ENCODE measurements at places on chromosomes 2 and 18.

- no peak for DNase-seq
These were observed 174.1 kb downstream of the DDX1 start for GRCh38 chr2:15765686-15766302.

- DNase-seq: no peak
These were observed 235.9 kb downstream of the ZNF516 start for GRCh38 chr18:76259096-76259495.

GRCh38 chr18:5894611-5895298 lies 567 bp downstream of the TMEM200C start:
- no peak for DNase-seq

- no peak for DNase-seq
These were observed 310.7 kb upstream of the MYT1L start for GRCh38 chr2:2641541-2642410.

- DNase-seq: no peak
These were observed 24.0 kb downstream of the ARMC9 start for GRCh38 chr2:231222318-231223000.

GRCh38 chr2:172248381-172248780 lies 145.7 kb upstream of the DLX2 start:
- peak; percentile 7 for DNase-seq

GRCh38 chr2:40734797-40735196 lies 282.9 kb upstream of the SLC8A1 start:
- DNase-seq: no peak

- DNase-seq: no peak
These were observed 6.3 kb downstream of the LIMS2 start for GRCh38 chr2:127669056-127669455.

- DNase-seq: no peak
These were observed 306.2 kb upstream of the CXCR4 start for GRCh38 chr2:136424112-136424511.

- no peak for DNase-seq
These were observed 790.1 kb downstream of the SLC4A3 start for GRCh38 chr2:220417503-220417902.

GRCh38 chr2:70942396-70943204 lies 6.9 kb downstream of the ATP6V1B1 start:
- DNase-seq: no peak

- no peak for DNase-seq
These were observed 111.4 kb downstream of the FTCDNL1 start for GRCh38 chr2:199739413-199740110.

DNA sequence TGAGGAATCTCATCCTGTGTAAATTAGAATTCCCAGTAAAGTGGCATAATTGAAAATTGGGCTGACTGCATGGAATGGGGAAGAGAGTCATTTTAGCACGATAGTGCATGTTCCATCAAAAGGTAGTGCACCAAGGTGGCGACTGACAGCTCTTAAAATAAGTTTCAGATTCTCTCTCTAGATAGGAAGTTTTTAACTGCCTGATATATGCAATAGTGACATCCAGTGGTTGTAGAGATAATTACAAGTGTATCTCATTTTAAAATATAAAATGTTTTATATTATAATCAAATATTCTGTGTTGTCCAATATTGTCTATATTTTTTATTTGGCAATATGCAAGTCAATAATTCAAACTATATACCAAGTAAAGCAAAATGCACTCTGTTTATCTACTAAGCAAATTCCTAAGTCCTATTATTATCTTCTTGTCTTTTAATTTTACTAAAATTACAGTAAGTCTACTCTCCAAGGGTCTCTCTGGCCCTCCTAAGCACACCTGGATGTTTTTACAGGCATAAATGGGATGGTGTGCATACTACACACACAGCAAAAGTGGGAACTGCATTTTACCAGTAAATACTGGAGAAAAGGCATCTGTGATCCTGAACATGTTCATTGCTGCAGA lies 397.7 kb upstream of the HNRNPA3 start:
- no peak for DNase-seq

- no peak for DNase-seq
These were observed 38.8 kb downstream of the AOX1 start for GRCh38 chr2:200624658-200625057.

DNA sequence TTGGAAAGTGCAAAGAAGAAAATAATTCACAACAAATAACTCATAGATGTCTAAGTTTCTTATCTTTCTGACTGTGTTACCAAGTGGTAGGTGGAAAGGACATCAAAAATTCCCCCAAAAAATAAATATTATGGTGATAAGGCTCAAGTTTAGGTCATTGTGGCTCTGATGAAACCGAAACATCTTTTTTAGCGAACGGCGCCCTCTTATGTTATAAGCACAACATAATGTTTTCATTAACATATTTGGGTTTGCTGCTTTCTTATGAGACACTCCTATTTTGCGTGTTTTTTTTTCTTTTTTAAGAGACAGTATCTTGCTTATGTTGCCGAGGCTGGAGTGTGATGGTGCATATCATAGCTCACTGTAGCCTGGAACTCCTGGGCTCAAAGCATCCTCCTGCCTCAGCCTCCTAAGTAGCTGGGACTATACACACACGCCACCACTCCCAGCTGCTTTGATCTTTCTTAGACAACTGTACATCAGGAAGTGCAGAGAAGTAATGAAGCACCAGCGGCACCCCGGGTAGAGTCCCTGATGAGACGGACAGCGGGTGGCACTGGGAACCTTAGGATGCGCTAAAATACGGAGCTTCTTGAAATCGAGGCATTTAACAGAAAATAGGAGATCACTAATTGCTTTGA lies 38.5 kb upstream of the SLC35G4 start:
- DNase-seq: no peak

DNA sequence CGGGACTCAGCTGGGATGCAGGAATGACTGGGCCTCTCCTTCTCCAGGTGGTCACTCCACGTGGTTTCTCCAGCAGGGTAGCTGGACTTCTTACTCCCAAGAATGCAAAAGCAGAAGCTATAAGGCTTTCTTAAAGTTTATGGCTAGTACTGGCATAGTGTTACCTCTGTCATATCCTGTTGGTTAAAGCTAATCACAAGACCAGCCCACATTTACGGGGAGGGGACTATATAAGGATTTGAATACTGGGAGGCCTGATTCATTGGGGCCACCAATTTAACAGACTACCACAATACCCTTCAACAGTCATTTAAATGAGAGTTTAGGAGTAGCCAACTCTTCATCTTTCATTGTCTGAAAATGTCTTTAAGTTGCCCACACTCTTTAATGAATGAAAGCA lies 94.4 kb upstream of the TSPYL6 start:
- DNase-seq: no peak

- no peak for DNase-seq
These were observed 119.6 kb upstream of the MSTN start for GRCh38 chr2:190182071-190182524.

GRCh38 chr2:106020821-106021661 lies 173.1 kb downstream of the UXS1 start:
- peak; percentile 63 for DNase-seq

DNA sequence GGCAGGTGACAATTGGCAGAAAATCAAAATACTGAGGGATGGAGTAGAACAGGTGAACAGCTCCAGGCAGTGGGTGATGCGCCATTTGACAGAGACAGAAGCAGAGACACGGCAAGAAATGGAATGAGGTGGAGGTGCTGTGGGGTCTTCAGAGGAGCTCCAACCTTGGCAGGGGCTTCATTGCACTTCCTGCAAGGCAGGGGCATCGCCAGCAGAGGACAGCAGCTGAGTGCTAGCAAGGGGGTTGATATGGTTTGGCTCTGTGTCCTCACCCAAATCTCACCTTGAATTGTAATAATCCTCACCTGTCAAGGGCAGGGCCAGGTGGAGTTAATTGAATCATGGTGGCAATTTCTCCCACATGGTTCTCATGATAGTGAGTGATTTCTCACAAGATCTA lies 42.8 kb downstream of the CCDC68 start:
- DNase-seq: no peak

GRCh38 chr2:55357164-55357563 lies 62.5 kb downstream of the CCDC88A start:
- DNase-seq: no peak

GRCh38 chr2:136006658-136007057 lies 21.2 kb upstream of the DARS1 start:
- no peak for DNase-seq

- no peak for DNase-seq
These were observed 200.5 kb upstream of the HDAC4 start for GRCh38 chr2:239601201-239601851.

DNA sequence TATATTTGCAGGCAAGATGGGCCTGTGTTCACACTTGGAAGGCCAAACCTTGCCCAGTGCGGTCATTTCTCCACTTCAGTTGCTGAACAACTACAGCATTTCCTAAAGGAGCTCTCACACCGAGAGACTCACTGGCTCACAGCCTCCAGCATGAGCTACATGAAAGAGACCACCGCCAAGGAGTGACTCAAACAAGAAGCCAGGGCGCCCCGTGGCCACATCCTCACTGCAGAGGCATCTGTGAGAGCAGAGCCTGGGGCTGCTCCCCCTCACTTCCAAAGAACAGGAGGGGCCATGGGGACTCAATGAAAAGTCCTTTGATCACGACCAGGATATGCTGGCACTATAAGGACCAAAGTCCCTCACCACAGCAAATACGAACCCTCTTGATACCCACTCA lies 50.0 kb downstream of the TMEM163 start:
- no peak for DNase-seq

GRCh38 chr2:215727507-215728503 lies 285.5 kb downstream of the MREG start:
- no peak for DNase-seq

DNA sequence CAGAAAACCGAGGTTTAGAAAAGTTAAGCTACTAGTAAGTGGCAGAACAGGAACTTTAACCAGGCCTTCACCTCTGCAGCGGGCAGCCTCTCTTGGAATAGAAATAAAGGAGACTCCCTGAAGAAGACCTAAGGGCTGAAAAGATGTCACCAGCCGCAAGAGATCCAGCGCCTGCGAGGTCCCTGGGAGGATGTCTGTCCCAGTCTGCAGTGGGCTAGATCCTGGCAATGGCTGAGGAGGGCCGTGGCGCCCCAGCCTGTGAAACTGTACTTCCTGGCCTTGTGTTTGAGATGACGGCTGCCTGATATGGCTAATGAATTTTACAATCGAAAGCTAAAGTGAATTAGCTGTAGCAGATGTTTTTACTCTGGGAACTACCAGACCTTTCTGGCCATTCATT lies 300.6 kb upstream of the SALL3 start:
- DNase-seq: no peak

GRCh38 chr18:57819119-57819518 lies 16.0 kb upstream of the ATP8B1 start:
- no peak for DNase-seq

DNA sequence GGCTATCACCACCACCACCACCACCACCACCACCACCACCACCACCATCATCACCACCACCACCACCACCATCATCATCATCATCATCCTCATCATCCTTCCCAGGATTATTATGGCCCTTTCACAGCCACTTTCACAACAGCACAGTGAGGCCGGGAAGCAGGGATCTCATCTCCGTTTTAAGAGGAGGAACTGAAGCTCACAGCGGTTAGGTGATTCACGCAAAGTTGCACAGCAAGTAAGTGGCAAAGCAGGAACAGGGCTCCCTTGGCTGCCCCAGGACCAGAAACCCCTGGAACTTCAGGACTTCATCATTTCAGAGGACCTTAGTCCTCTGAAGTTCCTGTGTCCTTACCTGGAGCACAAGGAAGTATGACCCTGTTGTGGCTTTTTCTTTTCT lies 26.8 kb downstream of the MRPL35 start:
- DNase-seq: no peak

DNA sequence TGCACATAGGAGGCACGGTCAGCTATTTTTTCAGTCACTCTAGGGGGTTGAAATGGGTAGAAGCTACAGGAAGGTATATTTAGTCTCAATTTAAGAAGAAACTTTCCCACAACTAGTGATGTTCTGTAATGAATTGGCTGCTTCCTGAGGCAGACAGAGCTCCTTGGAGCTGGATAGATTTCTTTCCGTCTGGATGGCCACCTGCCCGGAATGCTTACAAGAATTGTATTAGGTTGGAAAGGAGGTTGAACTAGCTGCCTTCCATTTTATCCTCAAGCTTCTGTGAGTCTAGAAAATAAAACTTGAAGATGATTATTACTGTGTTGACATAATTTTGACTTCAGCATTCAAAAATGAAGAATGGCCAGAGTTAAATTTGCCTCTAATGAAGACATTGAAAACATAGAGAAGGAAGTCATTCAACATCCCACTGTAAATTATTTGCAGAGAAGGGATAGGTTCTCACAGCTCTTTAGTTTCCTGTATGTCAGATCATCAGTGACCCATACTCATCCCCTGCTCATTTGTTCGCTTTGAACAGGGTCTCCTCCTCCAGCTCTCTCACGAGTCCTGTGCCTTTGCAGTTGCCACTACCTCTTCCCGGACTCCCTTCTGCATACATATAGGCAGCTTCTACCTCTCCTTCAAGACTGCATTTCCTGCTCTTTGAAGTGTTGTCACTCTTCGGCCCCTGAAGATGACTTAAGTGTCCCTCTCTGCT lies 88.8 kb downstream of the CRIM1 start:
- no peak for DNase-seq

- peak; percentile 90 for DNase-seq
These were observed 442.3 kb upstream of the HNMT start for GRCh38 chr2:137521653-137522619.

DNA sequence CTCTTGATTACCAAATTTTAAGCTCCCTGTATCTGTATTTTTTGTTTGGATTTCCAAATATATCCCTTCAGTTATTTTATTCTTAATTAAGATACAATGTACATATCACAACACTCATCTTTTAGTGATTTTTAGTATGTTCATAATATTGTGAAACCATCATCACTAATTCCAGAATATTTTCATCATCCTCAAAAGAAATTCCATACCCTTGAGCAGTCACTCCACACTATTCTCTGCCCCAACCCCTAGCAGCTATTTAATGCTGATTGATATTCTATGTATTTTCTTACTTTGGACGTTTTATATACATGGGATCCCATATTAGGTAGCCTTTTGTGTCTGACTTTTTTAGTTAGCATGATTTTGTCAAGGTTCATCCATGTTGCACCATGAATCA lies 127.4 kb upstream of the SLC8A1 start:
- DNase-seq: no peak

DNA sequence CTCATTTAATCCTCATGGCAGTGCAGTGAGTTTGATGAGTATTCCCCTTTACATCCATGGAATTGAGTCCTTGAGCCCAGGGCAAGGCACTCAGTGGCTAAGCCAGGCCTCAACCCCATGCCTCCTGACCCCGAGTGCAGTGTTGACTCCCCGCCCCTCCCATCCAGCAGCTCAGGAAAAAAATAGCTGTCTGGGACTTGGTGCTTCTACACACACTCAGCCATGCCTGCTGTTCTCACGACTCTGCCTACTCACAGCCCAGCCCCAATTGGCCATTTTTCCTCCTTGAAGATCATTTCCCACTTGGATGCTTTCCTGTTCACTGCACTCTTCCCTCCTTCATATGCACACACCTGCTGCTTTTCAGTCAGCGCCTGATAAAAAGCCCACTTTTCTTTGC lies 8.8 kb downstream of the FOSL2 start:
- no peak for DNase-seq

GRCh38 chr18:36365836-36366775 lies 68.6 kb downstream of the FHOD3 start:
- DNase-seq: no peak

DNA sequence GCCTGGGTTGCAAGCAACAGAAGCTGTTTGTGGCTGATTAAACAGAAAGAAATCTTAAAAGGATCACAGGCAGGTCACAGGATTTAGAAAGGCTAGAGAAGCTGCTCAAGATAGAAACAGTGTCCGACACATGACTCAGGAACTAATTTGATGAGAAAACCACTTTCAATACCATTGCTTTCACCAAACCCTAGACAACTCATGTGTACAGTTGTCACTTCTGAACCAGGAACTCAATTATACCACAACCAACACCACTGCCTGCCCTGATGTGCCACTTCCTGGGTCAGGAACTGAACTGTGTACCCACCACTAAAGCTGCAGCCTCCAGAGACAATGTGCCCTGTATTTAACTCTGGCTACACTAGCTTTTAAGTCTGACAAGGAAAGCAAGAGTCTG lies 56.0 kb downstream of the TMEM247 start:
- DNase-seq: no peak
